Stimulated activated CD8-positive, alpha-beta memory T cell treated with anti-CD3 and anti-CD28 coated beads, Interleukin-7, amount 100 ng/mL, for 1 hour (primary cell): ENCODE measurements at places on chromosomes 3 and 15.

DNA sequence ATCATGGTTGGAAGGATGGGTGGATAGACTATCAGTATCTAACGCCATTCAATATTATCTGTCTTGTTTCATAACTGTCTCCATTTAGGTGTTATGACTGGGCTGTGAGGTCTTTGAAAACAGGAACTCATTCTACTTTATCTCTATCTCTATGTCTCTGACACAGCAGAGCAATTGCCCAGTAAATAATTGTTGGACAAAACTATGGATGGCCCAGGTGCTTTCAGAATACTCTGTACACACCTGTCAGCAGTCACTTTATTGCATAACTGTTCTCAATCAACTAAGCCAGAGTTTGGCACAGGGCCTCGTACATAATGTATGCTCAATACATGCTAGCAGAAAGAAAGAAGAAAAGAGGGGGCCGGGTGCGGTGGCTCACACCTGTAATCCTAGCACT lies 210.3 kb downstream of the OPA1 start:
- DNase-seq, result no peak

DNA sequence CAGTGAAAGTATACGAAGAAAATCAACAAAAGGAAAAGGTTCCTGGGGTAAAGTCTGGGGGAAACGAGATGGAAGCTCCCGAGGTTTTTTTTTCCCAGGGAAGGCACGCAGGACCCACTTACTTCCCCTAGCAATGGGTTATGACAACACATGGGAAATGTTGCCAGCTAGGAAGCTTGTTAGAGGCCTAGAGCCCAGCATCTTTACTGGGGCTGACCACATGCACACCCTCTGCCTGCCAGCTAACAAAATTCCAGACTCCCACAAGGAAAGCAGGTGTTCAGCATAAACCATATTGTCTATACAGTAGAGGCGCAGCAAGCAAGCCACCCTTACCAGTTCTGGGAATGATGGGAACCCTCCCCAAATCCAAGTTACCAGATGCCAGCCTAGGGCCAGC lies 258.8 kb upstream of the NR2E3 start:
- no peak for DNase-seq

- DNase-seq, result no peak
Measured at GRCh38 chr3:105801397-105801796, 67.4 kb downstream of the CBLB start.

GRCh38 chr3:41239587-41239986 lies 40.3 kb downstream of the CTNNB1 start:
- no peak for DNase-seq

GRCh38 chr15:62888623-62889022 lies 153.9 kb upstream of the TPM1 start:
- DNase-seq, result no peak

GRCh38 chr3:194527726-194528125 lies 40.9 kb upstream of the ATP13A3 start:
- DNase-seq, result no peak

DNA sequence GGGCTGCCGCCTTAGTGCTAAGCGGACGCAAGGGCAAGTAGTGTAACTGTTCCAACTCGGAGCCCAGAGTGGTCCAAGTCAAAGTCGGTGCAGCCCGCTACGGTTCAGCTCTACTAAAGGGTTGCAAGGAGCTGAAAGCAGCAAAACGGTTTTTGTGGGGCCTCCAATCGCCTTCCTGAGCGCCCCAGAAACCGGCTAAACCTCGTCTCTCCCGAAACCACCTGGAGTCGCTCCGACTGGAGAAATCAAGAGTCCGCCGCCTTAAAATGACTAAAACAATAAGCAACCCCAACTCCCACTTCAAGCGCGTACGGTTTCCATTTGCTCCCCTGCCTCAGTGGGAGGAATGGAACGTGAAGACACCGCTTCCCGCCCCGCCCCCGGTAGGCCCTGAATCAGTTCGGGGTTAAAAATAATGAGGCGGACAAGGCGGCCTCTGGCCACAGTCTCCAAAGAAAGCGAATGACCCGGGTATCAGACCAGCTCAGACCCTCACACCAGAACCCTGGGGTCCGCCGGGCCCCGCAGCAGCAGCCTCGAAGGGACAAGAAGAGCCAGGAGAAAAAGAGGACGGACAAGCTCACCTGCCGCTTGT lies 401 bp downstream of the SEC11A start:
- DNase-seq, result no peak

DNA sequence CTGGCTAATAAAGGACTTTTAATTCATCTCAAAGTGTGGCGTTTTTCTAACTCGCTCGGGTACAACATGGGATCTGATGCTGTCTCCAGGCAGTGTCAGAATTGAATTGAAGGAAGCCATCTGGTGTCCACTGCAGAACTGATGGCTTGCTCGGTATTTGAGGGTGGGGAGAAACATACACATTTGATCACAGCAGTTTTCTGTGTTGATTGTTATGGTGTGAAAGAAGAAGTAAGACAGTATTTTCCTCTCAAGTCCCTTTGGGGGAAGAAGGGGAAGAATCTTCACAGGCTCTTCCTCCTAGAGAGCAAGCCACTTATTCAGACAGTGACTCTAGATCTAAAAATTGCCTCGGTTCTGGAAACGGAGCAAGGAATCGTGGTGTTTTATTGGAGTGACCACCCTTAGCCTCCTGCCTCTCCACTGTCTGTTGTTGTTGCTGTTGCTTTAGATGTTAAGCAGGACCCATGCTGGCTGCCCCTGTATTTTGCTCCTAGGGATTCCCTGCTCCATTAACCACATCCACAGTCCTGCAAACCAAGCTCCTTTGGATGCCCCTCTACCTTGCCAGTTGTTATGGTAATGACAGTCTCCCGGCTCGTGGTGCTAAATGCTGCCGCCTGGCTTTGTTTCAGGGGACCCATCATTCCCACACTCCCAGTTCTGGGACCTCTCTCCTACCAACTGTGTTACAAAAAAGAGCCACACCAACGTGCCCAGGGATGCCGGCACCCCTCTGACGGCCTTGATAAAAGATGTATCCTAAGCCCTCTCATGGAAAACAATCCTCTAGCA lies 15.3 kb upstream of the MCCC1 start:
- no peak for DNase-seq

GRCh38 chr3:53799338-53799865 lies 46.8 kb downstream of the CHDH start:
- DNase-seq, result no peak

GRCh38 chr15:58547628-58548307 lies 116.0 kb downstream of the LIPC start:
- no peak for DNase-seq

DNA sequence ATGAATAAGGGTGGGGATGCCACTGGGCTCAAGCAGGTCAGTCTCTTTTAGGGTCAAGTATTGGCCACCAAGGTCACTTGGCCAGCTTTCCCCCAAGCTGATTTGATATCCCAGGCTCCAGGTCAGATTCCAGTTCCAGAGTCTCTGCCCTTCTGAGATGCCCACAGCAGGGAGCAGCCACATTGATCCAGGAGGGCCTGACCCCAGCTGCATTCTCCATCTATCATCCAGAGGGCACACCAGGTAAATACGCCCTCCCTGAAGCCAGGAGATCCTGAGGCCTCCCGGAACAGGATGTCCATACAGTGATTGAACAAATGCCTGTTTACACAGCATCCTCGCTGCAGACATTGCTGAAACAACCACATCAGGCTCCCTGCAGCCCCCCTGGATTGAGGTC lies 264.6 kb upstream of the TLE3 start:
- DNase-seq, result no peak

GRCh38 chr3:141646760-141647561 lies 91.1 kb upstream of the RNF7 start:
- no peak for DNase-seq

DNA sequence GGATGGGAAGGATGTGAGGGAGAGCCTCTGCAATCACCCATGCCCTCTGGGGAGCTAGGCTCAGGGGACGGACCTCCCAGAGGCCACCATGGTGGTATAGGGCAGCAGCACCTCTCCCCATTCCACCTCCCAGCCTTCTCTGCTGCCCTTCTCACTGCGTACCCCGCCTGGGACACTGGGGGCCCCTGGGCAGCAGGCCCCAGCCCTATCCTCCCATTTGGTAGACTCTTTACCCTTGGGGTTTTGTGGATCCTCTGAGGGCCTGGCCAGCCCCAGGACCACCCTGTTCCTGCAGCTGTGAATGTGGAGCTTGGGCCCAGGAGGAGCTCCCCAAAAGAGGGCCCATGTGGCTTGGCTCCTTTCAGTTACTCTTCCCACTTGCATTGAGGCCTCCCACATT lies 131.9 kb downstream of the DNAJB8 start:
- no peak for DNase-seq

DNA sequence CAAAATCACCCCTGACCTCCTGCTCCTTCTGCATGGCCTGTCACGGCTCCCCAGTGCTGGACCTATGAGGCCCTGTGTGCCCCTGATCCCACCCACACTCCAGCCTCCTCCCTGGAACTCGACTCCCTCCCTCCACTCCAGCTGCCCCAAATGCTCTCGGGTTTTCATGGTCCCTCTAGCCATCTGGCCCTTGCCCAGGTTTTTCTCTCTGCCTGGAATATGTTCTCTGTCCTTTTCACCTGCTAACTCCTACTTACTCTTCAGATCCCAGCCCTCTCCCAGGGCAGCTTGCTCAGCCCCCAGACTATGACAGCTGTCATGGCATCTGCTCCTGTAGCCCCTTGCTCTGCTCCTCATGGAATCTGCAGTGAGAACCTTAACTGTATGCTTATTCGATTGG lies 30.3 kb downstream of the DUSP7 start:
- no peak for DNase-seq

DNA sequence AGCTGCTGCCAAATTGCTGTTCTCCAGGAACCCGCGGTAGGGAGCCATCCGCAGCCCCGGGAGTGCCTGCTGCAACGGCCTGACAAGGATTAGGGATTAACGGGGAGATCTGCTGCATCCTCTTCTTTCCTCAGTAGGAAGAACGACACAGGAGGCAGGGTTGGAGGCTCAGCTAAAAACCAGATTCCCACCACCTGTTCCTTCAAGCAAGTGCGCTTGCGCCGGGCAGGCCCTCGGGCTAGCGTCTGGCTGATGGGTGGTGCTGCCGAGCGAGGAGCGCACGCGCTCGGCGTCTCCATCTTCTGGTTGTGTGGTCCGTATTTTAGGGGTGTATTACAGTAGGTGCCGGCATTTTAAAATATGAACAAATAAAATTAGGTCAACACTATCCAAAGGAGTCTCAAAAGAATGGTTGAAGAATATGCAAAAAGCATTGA lies 25.4 kb upstream of the SLC25A26 start:
- DNase-seq, result no peak

GRCh38 chr3:169667166-169668071 lies 3.9 kb upstream of the MECOM start:
- DNase-seq, result no peak

GRCh38 chr3:82618594-82618993 lies 857.1 kb upstream of the GBE1 start:
- DNase-seq, result no peak

DNA sequence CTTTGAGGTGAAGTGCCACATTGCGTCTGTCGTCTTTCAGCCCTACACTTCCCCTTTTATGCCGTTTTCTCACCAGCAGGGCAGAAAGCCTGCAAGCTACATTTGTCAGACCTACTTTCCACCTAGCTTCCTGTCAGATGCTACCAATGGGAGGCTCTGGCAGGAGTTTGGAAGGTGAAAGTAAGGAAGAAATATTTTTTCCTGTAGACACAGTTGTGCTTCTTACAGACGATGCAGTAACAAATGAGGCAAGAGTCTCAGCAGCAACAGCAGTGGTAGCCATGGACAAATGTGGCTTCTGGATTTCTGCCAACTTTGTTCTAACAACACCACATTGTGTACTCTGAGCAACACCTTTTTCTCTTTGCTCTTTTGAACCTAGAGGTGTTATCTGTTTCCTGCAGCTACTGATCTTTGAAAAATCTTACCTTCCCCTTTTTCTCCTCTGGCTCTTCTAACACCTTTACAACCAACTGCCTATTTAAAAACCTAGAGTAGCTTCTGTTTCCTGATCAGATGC lies 70.6 kb upstream of the STT3B start:
- no peak for DNase-seq

DNA sequence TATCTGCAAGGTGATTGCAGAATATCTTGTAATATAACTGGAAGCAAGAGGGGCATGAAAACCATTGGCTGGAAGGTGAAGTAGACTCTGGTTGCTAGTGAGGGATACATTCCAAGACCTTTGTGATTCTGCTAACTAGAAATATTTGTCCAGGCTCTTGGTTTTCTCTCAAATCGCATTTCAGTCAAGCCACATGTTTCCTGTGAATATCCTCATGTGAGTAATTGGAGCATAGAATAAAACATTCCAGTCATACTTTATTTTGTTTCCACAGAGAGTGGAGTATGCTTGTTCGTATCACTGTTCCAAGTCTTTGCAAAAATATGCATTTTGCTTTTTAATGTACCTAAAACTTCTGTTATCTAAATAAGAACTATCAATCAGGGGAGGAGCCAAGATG lies 850.0 kb downstream of the EPHA3 start:
- DNase-seq, result no peak

- no peak for DNase-seq
Measured at GRCh38 chr15:35507932-35508638, 37.9 kb downstream of the DPH6 start.

GRCh38 chr3:149214702-149215101 lies 6.9 kb downstream of the CP start:
- no peak for DNase-seq

DNA sequence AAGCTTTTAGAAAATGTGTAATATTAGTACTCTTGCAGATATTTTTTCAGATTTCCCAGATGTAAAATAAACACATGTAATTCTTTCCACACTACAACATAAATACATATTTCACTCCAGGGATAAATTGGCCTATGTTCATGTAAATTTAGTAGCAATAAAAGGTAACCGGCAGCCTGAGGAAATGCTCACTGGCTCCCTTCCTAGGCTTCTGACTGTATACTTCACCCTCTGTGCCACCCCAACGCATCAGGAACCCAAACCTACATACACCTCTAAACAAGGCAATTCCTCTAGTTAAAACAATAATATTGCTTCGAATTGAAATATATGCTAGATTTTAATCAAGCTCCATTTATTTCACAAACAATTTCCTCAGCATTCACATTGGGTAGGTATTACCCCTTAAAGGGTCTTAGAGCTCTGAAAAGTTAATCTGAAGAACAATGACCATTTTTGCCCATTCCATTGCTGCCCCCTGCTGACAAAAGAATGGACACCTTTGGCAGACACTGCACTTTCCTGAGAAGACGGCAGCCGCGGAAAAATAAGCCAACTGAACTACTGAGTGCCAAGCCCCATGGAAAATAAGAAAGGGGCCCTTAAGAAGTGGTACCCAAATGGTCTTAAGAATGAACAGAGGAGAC lies 212.5 kb downstream of the OSBPL10 start:
- no peak for DNase-seq

GRCh38 chr3:73611176-73611575 lies 13.6 kb downstream of the PDZRN3 start:
- no peak for DNase-seq
